ENCODE measurements at places on chromosomes 2 and 18. TPM values are rescaled to one million over a fixed set of nuclear protein-coding genes. Genes with fewer than 3 reads are reported as not detected.
A peak's percentile ranks its signal among the peaks of the same experiment; 100 is the strongest.

The MLPH gene
- 0.57 TPM for polyA plus RNA-seq

The DPP4 gene
- 0.77 TPM for polyA plus RNA-seq

The SLC14A1 gene
- polyA plus RNA-seq = 3.5 TPM

The TUBB8B gene
- not detected for polyA plus RNA-seq

The ARHGEF33 gene
- polyA plus RNA-seq = 2.1 TPM

The C1QL2 gene
- not detected for polyA plus RNA-seq

The PROKR1 gene
- 0.17 TPM for polyA plus RNA-seq

The ANKAR gene
- 2.4 TPM for polyA plus RNA-seq

The PTGR3 gene
- 9.6 TPM for polyA plus RNA-seq

The FOXD4L1 gene
- polyA plus RNA-seq = 0.47 TPM

The OR6B2 gene
- not detected for polyA plus RNA-seq

The CENPA gene
- 0.20 TPM for polyA plus RNA-seq

The CCDC178 gene
- 0.13 TPM for polyA plus RNA-seq

The GAL3ST2 gene
- polyA plus RNA-seq = not detected

- H3K4me1 ChIP-seq = no peaks in the 10 kb centered on the region
- H3K27ac ChIP-seq = no peak overlapping the region
- no peaks in the 10 kb centered on the region for H3K36me3 ChIP-seq
- H3K27me3 ChIP-seq = no peaks in the 10 kb centered on the region
- no peak overlapping the region for H3K4me3 ChIP-seq
Measured at GRCh38 chr2:223366566-223366965, 235.6 kb downstream of the SCG2 start.

- peak overlapping the region; percentile 6 for H3K4me3 ChIP-seq
- peak; percentile 42 for DNase-seq
- H3K27me3 ChIP-seq = no peaks in the 10 kb centered on the region
Measured at GRCh38 chr2:108594132-108594981, 60.1 kb downstream of the LIMS1 start.

- no peaks in the 10 kb centered on the region for H3K36me3 ChIP-seq
- H3K27me3 ChIP-seq = no peaks in the 10 kb centered on the region
- no peaks in the 10 kb centered on the region for H3K4me1 ChIP-seq
- DNase-seq = no peak
- no peak overlapping the region for H3K4me3 ChIP-seq
- no peak overlapping the region for H3K27ac ChIP-seq
Measured at GRCh38 chr2:105473011-105473410, 74.2 kb upstream of the FHL2 start.

DNA sequence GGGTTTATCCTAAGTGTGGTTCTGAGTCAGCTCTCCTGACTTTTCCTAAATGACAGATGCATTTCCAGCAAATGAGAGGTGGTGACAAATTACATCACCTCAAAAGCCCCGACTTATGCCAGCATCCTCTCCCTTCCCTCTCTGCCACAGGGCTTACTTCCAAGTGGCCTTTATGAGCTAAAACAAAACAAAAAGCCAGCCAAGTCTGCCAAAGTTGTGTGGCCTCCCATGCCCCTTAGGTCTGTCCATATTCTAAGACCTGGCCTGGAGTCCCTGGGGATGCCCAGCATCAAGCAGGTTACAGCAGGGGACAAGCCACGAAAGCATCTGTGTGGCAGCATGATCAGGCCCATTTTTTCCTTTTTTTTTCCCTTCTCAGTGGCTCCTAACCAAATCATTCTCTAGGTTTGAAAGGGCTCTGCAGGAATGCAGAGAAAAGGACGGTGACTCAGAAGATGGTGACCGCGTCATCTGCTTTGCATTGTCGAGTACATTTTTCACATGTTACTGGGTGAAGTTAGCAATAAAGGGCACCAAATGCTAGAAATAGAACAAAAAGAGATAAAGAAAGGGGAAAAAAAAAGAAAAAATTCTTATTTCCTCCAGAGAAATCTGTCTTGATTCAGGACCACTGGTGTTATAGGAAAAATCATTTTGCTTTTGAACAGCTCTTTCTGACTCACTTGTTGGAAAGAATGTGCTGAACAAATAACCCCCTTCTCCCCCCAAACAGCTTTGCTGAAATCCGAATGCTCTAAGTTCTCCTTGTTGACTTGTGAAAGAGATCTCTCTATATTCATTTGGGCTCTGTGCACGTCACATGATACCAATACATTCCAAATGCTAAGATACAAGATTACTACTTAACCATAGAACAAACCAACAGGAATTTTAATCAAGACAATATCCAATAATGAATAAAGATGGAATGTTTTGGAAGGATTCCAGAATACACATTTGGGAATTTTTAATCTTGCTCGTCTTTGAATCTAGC is 178.7 kb downstream of the EN1 start:
- H3K27me3 ChIP-seq = no peaks in the 10 kb centered on the region
- H3K4me1 ChIP-seq = no peaks in the 10 kb centered on the region
- DNase-seq = no peak
- H3K4me3 ChIP-seq = no peak overlapping the region
- H3K36me3 ChIP-seq = no peaks in the 10 kb centered on the region

- H3K36me3 ChIP-seq = no peaks in the 10 kb centered on the region
- H3K27ac ChIP-seq = no peak overlapping the region
- H3K4me1 ChIP-seq = peaks cover 22% of the 10 kb centered on the region
- no peaks in the 10 kb centered on the region for H3K27me3 ChIP-seq
Measured at GRCh38 chr2:218722876-218723785, 12.5 kb downstream of the TTLL4 start.

DNA sequence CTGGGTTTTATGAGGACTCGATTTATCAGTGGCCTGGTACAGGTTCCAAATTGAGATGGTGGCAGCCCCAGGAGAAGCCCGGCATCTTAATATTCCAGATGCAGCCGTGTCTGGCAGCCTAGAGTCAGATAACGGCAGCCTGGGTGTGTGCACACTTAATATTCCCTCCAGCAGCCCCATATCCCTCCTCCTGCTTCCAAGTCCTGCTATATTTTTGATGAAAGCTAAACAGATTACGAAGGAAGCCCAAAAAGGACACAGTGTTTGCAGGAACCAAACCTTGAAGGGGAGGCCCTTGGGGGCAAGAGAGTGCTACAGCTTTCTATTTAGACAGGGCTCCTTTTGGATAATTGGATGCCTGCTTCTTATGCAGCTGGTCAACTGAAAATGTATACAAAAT is 25.1 kb upstream of the ALK start:
- no peak overlapping the region for H3K27ac ChIP-seq
- no peaks in the 10 kb centered on the region for H3K27me3 ChIP-seq
- H3K36me3 ChIP-seq = no peaks in the 10 kb centered on the region
- H3K4me1 ChIP-seq = no peaks in the 10 kb centered on the region

- no peak overlapping the region for H3K27ac ChIP-seq
- H3K4me3 ChIP-seq = no peak overlapping the region
- H3K36me3 ChIP-seq = peaks cover 4% of the 10 kb centered on the region
- H3K4me1 ChIP-seq = no peaks in the 10 kb centered on the region
- no peaks in the 10 kb centered on the region for H3K27me3 ChIP-seq
- DNase-seq = no peak
Measured at GRCh38 chr2:38794235-38794946, 16.4 kb downstream of the GEMIN6 start.

DNA sequence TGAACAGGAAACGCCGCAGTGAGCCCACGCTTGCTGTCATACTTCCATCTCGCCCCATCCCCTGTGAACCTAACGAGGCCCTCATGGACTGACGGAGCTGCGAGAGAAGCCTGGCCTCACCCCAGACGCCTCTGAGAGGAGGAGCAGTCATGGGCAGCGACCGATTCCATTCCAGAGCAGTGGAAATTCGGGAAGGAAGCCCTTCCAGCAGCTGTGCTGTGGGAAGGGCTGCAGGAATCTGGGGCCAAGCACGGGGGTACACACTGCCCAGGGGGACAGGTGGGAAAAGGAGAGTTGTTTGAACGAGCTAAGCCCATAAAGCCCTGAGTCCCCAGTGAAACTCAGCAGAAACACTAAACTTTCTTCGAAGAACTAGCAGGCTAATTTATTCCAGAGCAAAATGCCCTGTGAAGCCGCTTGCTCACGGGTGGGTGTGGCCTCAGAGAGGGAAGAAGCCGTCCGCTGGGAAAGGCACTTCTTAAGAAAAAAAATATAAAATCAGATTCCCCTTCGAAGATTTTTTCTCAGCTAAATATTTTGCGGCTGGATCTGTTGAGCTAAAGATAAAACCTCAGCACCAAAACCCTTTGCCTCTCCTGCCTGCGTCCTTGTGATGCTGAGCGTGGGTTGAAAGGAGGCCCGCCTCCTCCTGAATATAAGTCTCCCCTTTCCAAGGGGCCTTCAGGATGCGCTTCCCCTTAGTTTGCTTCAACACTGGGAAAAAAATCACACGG is 38.2 kb downstream of the ANKMY1 start:
- no peak for DNase-seq
- no peak overlapping the region for H3K27ac ChIP-seq
- H3K4me3 ChIP-seq = no peak overlapping the region
- H3K27me3 ChIP-seq = no peaks in the 10 kb centered on the region
- H3K36me3 ChIP-seq = no peaks in the 10 kb centered on the region

GRCh38 chr2:101756266-101756665 is 58.8 kb downstream of the MAP4K4 start:
- no peaks in the 10 kb centered on the region for H3K36me3 ChIP-seq
- no peak for DNase-seq
- H3K27me3 ChIP-seq = no peaks in the 10 kb centered on the region

DNA sequence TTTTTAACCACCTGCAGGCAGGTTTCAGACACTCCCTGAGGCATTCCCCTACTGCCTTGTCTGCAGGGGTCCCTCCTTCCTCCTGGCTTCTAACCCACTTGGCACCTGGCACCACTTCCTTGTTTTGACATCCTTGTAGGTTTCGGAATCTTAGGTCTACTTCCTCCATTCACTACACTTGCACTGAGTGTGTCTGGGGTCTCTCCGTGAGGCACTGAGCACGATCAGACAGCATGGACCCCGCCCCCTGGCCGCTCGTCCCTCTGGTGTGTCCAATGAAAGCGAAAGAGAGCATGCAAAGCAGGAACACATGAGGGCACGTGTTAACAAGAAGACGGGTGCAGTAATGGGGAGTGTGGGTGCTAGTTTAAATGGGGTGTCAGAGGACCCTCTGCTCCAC is 63.8 kb downstream of the HAUS1 start:
- DNase-seq = peak; percentile 9
- H3K36me3 ChIP-seq = no peaks in the 10 kb centered on the region
- no peak overlapping the region for H3K27ac ChIP-seq

GRCh38 chr2:225042800-225043167 is 516 bp upstream of the DOCK10 start:
- peak overlapping the region; percentile 64 for H3K4me3 ChIP-seq
- H3K27ac ChIP-seq = no peak overlapping the region
- no peak for DNase-seq
- no peaks in the 10 kb centered on the region for H3K27me3 ChIP-seq
- H3K4me1 ChIP-seq = peaks cover 7% of the 10 kb centered on the region

DNA sequence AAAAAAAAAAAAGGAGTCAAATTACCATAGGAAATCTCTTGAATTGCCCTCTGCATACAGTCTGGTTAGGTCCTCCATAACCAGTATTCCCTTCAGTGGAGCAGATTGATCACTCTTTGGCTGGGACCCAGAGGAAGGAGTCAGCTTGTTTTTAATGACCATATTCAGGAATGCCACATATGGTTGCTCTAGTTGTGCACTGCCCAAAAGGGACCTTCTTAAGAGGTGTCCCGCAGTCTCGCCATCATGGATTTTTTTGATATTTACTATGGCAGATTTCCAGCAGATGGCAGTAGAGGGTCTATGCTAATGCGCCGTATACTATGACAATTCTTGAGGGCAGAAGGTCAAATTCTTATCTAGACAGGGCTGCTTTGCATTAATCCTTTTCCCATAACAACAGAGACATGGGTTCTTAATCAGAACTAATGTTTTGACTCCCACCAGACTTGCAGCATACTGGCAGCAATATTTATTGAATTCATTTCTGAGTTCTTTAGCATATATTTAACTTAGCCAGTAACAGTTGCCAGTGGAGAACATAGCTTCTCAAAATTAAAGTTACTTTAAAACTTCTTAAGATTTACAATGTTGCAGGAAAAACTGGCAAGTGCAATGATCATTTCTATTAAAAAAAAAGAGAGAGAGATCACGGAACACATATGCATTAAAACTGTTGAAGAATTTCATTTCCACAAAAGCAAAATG is 31.8 kb upstream of the INPP4A start:
- H3K4me3 ChIP-seq = no peak overlapping the region
- no peak overlapping the region for H3K27ac ChIP-seq
- peak; percentile 66 for DNase-seq
- no peaks in the 10 kb centered on the region for H3K36me3 ChIP-seq
- peaks cover 6% of the 10 kb centered on the region for H3K4me1 ChIP-seq
- no peaks in the 10 kb centered on the region for H3K27me3 ChIP-seq

GRCh38 chr2:152051436-152051835 is 47.4 kb downstream of the CACNB4 start:
- H3K27ac ChIP-seq = no peak overlapping the region
- no peaks in the 10 kb centered on the region for H3K27me3 ChIP-seq
- H3K4me1 ChIP-seq = no peaks in the 10 kb centered on the region
- H3K4me3 ChIP-seq = no peak overlapping the region
- H3K36me3 ChIP-seq = no peaks in the 10 kb centered on the region

GRCh38 chr2:37843556-37843955 is 81.5 kb upstream of the RMDN2 start:
- no peaks in the 10 kb centered on the region for H3K36me3 ChIP-seq
- peaks cover 3% of the 10 kb centered on the region for H3K27me3 ChIP-seq
- H3K4me1 ChIP-seq = no peaks in the 10 kb centered on the region
- no peak for DNase-seq
- no peak overlapping the region for H3K27ac ChIP-seq
- no peak overlapping the region for H3K4me3 ChIP-seq

DNA sequence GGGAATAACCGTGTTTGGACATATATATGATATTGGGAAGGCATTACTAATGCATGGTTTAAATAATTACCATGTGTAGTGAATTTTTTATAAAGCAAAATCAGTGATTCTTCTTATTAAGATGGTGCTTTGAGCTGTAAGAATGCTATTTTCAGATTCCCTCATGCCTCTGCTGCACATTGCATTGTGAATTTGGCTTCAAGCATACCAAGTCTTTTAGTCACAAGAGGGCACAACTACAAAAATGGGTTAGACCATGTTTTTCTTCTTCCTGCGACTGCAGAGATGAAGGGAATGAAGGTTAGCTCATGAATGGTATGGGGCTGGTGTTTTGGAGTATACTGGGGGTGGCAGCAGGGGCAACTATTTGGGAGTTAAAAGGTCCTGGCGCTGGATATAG is 320.1 kb downstream of the SLC4A3 start:
- no peaks in the 10 kb centered on the region for H3K36me3 ChIP-seq
- H3K4me3 ChIP-seq = no peak overlapping the region
- H3K27ac ChIP-seq = no peak overlapping the region
- H3K27me3 ChIP-seq = no peaks in the 10 kb centered on the region
- no peak for DNase-seq
- H3K4me1 ChIP-seq = no peaks in the 10 kb centered on the region

DNA sequence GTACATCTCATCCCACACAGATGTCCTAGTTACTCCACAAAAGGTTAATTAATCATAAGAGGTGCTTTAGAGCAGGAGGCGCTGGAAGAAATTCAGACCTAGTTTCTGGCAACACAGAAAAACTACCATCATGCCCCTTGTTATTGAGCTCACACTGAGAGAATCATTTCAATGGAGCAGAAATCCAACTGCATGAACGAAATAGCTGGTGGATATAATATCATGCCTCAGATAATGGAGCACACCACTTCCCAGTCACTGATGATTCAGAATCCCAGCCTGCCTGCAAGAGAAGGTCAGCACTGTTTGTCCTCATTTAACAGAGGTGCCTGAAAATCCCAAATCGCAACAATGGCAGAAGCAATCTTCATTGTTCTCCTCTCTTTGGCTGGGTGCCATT is 125.8 kb upstream of the CREB1 start:
- H3K27ac ChIP-seq = no peak overlapping the region
- no peak overlapping the region for H3K4me3 ChIP-seq
- no peak for DNase-seq
- H3K27me3 ChIP-seq = no peaks in the 10 kb centered on the region
- H3K36me3 ChIP-seq = no peaks in the 10 kb centered on the region

GRCh38 chr2:48567671-48568070 is 37.7 kb downstream of the STON1 start:
- H3K4me1 ChIP-seq = no peaks in the 10 kb centered on the region
- H3K4me3 ChIP-seq = no peak overlapping the region
- peak overlapping the region; percentile 55 for H3K27ac ChIP-seq
- no peaks in the 10 kb centered on the region for H3K27me3 ChIP-seq
- no peak for DNase-seq
